ENCODE measurements at places on chromosomes 13 and 19. TPM values are rescaled to one million over a fixed set of nuclear protein-coding genes. Genes with fewer than 3 reads are reported as not detected.

GRCh38 chr13:95258619-95259194 is 42.5 kb downstream of the ABCC4 start:
- DNase-seq = no peak

DNA sequence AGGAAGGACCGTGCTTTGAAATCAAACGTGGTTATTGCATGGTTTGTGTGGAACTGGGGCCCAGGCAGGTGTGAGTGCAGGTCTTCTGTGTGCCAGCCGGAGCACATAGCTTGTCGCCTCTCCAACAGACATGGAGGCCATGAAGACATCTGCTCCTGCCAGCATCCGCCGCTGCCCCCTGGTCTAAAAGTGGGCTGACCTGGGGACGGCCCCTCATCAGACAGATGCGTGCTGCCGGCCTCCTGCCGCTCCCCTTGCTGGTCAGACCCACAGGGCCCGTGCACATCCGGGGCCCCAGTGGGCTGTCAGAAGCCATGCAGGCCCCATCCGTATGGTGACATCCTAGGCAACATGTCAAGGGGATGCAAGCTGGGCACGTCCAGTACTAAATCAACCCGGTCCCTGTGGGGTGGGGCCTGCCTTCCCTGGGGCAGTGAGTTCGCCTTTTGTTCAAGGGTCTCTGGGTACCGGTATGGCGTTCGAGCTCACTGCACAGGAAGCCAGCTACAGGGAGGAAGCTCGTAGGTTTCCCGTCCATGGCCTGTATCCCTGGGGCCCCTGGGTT is 88.0 kb upstream of the MCF2L start:
- no peak for DNase-seq

DNA sequence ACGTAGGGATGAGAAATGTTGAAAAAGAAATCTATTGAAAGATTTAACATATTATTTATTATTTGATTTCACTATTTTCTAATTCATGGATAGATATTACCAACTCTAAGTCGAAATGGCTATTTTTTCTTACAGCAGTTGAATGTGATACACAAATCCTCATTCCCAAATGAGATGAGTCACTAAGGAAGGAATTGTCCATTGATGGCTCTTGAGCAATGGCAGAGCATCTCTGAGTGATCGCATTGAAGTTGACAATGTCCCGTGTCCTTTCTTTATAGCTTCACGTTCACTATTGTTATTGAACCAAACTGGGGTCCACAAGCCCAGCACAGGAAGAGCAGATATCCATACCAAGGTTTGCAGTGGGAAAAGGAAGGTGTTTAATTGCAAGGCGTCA is 648.3 kb upstream of the SPRY2 start:
- DNase-seq = no peak

DNA sequence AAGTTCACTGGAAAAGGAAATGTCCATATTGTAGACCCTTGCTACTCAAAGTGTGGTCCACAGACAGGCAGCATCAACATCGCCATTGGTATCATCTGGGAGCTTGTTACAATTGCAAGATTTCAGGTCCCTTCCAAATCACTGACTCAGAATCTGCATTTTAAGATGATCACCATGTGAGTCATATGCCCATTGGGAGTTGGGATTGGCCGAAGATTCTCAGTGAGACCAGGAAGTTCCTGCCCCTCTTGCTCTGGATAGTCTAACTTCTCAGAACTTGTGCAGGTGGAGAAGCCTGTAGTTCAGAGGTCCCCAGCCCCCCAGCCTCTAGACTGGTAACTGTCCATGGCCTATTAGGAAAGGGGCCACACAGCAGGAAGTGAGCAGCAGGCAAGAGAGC is 48.9 kb upstream of the URAD start:
- DNase-seq = peak; percentile 15

GRCh38 chr13:83765796-83766195 is 116.5 kb downstream of the SLITRK1 start:
- no peak for DNase-seq

DNA sequence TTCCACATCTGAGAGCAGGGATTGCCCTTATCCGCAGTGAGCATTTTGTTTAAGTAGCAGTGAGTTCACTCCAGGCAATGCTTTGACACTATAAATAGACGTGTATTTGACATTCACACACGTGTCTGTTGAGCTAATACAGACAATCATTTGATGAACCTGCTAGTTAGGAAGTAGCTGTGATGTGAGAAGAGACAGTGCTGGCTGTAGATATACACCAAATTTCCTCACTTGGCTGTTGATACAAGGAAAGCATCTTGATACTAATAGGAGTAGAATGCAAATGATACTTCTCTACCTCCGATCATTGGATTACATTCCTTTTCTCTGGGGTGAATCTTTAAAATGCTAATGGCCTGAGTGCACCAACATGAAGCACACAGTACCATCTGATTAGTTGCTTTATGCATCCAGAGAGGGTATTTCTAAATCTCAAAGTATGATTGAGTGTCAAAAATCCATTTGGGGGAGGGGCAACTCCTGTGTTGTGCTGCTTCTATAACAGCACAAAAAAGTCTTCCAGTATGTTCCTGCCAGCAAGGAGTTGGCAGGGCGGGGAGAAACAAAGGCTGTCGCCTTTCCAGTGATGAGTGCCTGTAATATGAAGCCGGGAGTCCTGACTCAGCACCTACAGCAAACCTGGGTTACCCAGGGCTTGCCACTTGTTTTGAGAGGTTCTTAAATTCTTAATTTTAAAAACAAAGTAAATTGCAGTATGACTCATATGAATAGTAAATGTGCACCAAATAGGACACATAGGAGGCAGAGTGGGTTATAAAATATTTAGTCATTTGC is 7.0 kb downstream of the CUL4A start:
- DNase-seq = peak; percentile 38

GRCh38 chr13:45474584-45475454 is 10.1 kb downstream of the COG3 start:
- DNase-seq = no peak

Gene IL17D
- total RNA-seq = not detected
